ENCODE measurements at places on chromosomes 1 and 21. TPM values are rescaled to one million over a fixed set of nuclear protein-coding genes. Genes with fewer than 3 reads are reported as not detected.

DNA sequence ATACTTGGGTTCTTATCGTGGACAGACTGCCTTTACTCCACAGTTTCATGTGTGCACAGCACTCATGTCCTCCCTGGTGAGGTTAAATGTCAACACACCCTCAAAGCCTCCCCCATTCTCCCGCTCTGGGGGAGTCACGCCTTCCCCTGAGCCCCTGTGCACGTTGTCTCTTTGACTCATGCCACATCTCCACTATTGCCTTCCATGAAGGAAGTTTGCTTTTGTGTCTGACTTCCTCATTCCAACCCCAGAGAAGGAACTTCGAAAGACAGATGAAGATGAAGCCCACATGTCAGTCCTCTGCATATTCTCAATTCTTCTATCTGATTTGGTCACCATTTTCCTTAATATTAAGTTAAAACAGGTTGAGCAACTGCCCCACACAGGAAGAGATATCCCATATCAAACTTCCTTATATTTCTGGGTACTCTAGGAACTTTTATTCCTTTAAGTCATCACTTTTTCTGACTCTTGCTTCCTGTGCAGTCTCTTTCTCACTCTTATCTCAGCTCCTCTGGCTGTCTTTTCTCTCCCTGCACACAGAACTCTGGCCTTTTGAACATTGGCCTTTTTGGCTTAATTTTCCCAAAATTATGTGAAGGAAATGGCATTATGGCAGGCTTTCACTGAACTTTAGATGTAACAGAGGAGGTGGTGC, 41.5 kb downstream of the C4BPA start:
- DNase-seq, result no peak

DNA sequence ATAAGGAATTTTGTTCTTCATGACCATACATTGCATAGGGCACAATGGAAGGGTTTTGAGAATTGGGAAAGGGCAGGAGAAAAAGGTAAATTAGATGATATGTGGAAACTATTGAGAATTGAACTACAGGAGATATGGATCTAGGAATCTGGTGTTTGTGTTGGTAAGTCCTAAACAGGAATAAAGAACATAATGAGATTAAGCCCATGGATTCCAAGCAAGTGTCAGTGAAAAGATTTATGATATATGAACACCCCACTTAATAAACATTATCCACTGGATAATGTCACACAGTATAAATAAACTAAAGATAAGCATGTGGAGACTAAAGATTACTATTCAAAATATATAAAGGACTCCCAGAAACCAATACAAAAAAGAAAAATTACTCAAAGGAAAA, 98.2 kb downstream of the TNFSF18 start:
- DNase-seq, result no peak

GRCh38 chr21:43031121-43031619, 44.5 kb downstream of the CBS start:
- no peak for DNase-seq

GRCh38 chr1:162387226-162388082, 5.9 kb downstream of the C1orf226 start:
- no peak for DNase-seq

DNA sequence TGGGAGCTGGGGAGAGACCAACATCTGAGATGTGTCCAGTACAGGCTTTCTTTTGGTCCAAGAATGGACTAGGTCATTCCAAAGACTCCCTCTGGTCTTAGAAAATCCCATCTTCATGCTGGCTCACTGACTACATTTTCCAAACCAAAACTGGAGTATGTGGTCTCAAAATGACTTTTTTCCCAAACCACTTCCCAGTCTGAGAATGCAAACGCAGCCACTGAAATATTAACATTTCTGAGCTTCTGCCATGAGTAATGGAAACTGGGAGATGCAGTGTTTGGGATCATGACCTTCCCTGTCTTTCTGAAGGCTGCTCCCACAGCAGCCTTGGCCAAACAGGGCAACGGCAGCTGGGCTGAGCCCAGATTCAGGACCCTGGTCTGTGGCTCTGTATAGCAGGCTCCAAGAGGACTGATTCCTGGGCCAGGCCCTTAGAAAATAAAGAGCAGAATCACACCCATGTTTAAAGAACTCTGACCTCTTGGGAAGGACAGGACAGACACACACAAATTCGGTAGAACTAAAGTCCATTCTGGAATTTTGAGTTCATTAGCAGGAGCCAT, 62.1 kb upstream of the CNTN2 start:
- no peak for DNase-seq

DNA sequence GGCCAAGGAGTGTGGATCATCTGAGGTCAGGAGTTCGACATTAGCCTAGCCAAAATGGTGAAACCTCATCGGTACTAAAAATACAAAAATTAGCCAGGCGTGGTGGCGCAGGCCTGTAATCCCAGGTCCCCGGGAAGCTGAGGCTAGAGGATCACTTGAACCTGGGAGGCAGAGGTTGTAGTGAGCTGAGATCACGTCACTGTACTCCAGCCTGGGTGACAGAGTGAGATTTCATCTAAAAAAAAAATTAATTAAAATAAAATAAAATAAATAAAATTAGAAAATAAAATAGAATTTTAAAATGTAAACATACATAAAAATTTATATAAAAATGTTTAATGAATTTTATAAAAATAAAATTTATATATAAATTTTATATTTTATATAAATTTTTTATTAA, 5.8 kb upstream of the VPS26C start:
- DNase-seq, result no peak

GRCh38 chr1:40396420-40396819, 22.9 kb downstream of the SMAP2 start:
- DNase-seq, result no peak

GRCh38 chr1:183090391-183091006, 67.3 kb downstream of the LAMC1 start:
- DNase-seq, result peak; percentile 79

DNA sequence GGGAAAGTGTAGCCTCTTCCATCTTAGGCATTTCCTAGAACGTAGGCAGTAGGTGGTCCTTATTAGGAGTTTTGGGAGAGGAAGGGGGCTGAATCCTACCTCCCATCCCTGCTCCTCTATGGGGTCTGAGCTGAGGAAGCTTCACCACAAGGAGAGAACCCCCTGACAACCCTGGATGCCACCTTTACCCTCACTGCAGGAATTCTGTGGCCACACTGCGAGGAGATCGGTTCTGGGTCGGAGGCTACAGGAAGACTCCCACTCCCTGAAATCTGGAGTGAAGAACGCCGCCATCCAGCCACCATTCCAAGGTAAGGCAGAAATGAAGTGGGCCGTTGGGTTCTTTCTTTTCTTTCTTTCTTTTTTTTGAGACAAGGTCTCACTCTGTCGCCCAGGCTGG, 1.5 kb downstream of the MX1 start:
- DNase-seq, result no peak

- peak; percentile 40 for DNase-seq
Observed at GRCh38 chr1:39491146-39491921, at the start of gene BMP8A. Gene BMP8A (plus strand): TSS chr1:39491636. CDS start chr1:39491992, 356 bp downstream.

DNA sequence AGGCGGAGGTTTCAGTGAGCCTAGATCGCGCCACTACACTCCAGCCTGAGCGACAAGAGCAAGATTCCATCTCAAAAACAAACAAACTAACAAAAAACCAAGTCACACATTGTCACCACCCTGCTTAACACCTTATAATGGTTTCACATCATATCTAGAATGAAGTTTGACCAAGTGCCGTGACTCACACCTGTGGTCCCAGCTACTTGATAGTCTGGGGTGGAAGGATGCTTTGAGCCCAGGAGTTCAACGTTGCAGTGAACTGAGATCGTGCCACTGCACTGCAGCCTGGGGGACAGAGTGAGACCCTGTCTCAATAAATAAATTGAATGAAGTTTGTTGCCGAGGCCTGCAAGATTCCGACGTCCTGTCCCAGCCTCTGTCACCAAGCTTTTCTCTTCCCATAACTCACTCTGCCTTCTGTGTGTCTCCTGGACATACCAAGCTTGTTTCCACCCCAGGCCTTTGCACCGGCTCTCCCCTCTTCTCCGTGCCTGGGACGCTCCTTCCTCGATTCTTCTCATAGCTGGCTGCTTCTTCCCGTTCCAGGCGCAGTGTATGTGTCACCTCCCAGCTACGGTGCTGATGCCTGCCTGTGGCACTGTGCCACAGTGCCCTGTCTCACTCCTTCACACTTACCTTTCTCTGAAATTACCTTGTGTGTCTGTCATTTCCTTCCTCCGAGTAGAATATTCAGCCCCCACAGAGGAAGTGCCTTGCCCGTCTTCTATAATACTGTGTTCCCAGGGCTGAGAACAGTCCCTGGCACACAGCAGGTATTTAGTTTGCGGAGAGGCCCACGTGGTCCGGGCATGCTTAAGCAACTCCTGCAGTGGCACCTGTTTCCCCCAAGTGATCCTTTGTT, 3.8 kb upstream of the SELENON start:
- DNase-seq, result no peak

- DNase-seq, result no peak
Observed at GRCh38 chr1:12173631-12174121, 6.9 kb downstream of the TNFRSF1B start.

The ADCY10 gene
- 0.17 TPM for polyA plus RNA-seq

The RNU1-3 gene
- polyA plus RNA-seq, result not detected

The BTBD8 gene
- 4.4 TPM for polyA plus RNA-seq

The FTCD gene
- polyA plus RNA-seq, result 1.1 TPM

The SELP gene
- polyA plus RNA-seq, result 0.76 TPM

The APH1A gene
- 112 TPM for polyA plus RNA-seq

Data from hindlimb muscle (tissue), 1 donor.